ENCODE measurements at places on chromosomes 3 and 15.
A peak's percentile ranks its signal among the peaks of the same experiment; 100 is the strongest.

DNA sequence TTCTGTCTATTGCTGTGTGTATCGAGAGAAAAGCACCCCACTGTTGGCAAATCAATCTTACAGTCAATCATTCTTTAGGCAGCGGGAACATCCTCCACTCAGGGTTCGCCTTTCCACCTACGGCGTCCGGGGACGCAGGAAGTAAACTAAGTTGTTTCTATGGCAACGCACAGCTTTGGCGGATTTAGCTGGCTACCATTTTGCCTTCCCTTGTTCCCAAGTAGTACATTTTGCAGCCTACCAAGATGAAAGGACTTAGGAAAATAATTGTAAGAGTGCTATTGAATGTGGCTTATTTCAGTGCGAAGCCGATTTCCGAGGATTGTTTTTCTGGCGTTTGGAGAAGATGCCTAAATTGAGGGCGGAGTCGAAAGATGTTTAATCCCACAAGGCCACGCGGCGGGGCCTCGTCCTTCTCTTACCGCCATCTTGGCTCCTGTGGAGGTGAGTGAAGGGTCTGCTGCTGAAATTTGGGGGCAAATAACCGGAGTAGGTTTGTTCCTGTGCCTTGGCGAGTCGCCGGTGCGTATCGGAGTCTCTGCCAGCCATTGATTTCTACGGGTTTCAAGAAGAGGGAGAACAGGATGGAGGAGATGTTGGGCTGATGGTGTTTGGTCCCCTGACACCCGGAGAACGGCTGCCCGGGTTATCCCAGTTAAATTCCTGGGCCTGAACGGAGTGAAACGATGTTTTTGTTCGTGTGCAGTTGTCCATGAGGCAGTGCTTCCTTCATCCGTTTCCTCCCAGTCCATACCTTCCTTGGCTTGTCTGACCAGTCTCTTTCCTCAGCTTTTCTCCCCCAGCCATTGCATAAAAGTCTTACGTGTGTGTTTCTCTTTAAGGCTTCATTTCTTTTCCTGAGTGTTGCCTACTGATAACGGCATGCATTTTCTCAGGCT is at the start of gene RPL35A:
RPL35A (plus strand) TSS at position 413 of the 899 bp plus-strand sequence. CDS start 778 bp downstream, outside the sequence.
- DNase-seq: peak; percentile 94

- no peak for DNase-seq
These were observed 152.2 kb upstream of the MEIS2 start for GRCh38 chr15:37252530-37252929.

- no peak for DNase-seq
These were observed 13.9 kb downstream of the ROBO2 start for GRCh38 chr3:77053795-77054194.

DNA sequence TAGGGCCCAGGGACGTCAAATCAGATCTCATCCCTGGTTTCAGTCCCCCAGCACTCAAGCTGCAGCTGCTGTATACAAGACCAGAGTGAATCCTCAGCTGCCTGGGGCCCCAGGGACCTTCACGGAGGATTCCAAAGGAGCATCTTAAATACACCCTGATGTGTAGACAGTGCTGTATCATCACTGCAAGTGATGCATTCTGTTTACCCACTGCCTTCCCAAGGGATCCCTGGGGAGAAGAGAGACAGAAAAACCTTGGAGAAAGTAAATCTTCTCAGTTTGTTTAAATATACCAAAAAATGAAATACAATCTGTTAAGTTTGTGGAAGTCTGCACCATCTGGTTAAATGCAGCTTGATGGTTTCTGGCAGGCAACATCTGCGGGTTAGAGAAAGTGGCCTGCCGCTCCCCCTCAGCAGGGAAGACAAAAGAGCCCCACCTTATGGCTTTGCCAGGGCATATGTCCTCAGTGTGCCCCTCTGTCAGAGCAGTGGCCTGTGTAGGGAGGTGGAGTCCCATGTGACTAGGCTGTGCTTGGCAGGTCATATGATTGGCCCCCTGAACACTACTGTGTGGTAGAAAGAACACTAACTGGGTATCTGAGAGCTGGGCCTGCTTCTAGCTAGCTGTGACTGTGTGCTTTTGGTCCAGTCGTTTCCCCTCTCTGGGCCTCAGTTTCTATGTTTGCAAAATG is 222.2 kb upstream of the TRIM42 start:
- DNase-seq: no peak

DNA sequence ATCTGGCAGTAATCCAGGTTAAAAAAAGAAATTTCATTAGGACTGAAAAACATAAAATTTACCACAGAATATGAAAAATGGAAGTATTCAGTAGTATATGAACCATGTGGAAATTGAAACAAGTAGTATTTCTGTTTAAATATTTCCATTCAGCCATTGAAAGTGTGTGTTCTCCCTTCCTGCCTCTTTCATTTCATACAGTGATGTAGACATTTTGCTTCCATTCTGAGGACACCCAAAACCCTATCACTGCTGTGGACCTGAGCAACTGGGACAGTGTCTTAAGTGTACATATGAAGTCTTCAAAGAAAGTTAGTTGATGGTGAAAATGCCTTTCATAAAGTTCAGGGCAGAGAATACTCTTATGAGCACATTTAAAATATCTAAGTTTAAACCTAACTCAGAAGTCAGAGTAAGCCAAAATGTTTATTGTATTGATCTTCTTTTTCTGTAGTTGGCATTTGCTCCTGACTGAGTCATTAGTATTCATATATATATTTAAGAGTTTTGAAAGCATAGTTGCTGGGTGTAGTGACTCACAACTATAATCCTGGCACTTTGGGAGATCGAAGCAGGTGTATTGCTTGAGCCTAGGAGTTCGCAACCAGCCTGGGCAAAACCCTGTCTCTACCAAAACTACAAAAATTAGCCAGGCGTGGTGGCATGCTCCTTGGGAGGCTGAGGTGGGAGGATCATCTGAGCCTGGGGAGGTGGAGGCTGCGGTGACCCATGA is 198.8 kb downstream of the KLHL25 start:
- DNase-seq: no peak

DNA sequence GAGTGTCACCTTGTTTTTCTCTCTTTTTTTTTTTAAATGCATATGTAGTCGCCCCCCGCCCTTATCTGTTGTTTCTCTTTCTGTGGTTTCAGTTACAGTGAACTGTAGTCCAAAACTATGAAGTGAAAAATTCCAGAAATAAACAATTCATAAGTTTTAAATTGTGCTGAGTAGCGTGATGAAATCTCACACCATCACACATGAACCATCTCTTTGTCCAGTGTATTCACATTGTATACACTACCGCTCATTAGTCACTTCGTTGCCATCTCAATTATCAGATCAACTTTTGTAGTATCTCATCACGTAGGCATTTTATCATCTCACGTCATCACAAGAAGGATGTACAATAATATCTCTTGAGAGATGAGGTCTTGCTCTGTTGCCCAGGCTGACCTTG is 62.5 kb upstream of the MLF1 start:
- DNase-seq: peak; percentile 80

GRCh38 chr15:75209289-75209676 is 7.6 kb downstream of the C15orf39 start:
- no peak for DNase-seq

- no peak for DNase-seq
These were observed 10.4 kb downstream of the TMEM44 start for GRCh38 chr3:194622621-194623340.

GRCh38 chr3:30518181-30518864 is 88.1 kb upstream of the TGFBR2 start:
- no peak for DNase-seq

GRCh38 chr3:170419557-170420087 is 954 bp downstream of the CLDN11 start:
- DNase-seq: no peak

- no peak for DNase-seq
These were observed 14.5 kb upstream of the KBTBD12 start for GRCh38 chr3:127900536-127900935.

- DNase-seq: peak; percentile 15
These were observed 767 bp downstream of the AP3S2 start for GRCh38 chr15:89893027-89893426.

DNA sequence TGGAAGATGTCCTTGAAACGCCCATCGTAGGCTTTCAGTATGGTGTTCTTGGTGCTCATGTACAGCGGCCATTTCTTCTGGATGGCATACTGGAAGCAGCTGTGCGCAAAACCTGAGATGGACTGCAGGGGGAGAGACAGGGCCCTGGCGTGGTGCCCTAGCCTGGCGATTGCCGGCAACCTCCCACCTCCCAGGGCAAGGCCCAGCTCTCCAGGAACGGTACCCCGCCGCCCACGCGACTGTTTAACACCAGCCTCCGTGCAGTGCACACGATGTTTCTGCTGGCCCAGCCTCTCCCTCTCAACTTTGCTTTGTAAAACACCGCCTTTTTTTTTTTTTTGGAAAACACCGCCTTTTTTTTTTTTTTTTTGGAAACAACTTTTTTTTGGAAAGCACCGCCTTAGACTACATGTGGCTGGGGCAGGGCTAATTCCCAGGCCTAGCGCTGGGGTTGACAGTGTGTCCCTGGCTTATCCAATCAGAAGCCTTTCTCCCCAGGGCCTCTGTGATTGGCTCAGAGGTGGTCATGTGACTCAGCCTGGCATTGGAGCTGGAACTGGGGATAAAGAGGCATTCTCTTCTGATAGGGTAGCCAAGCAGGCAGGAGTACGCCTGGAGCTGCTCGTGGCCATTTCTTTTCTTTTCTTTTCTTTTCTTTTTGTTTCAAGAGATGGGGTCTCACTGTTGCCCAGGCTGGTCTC is 14.7 kb downstream of the IDH2 start:
- peak; percentile 50 for DNase-seq

DNA sequence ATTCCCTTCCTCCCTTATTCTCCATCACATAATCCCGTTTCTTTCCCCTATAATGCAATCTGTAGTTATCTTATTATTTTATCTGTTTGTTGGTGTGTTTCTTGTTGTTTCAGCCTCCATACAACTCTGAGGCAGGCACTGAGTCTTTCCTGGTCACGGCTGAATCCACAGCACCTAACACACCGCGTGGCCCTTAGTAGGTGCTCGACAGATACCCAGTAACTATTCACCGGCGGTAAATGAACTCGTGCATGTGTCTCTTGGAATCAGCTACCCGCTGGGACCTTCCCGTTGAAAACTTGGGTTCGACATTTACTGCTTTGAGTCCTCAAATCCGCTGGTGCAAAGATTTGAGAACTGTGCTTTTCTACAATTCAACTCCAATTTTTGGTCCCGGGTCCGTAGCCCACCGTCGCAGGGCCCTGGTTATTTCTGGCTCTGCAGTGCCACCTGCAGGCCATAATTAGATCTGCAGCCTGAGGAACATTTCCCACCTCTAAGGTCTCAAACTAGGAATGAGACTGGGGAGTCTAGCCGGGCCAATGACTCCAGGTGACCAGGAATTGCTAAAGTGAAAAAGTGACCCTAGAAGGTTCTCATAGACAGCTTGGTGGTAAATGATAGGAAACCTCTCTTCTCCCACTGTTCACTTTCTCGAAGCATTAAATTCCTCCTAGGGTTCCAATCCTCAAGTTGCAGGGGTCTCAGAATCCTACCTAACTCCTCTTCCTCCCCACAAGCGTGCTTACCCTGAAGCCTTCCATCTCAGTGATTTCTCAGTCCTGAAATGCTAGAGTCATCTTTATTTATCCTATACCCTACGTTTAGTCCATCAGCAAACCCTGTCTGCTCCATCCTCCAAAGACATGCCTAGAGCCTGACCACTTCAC is 40.0 kb upstream of the TRH start:
- DNase-seq: peak; percentile 36

DNA sequence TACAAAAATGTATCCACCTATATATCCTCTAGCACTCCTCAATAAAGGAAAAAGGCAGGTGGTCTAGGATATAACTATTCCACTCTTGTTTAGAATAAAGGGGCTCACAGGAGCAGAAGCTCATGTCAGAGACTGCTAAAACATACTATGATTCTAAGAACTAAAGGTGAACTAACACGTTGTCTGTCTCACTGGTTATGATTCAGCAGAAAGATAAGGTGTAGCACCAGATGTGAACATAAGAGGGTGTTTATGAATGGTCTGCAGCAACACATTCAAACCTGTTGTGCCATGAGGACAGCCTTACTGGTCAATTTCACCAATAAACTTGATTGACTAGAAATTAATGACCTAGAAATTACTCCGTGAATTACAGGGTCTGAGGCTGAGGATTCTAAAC is 4.6 kb downstream of the PEX11A start:
- DNase-seq: no peak

DNA sequence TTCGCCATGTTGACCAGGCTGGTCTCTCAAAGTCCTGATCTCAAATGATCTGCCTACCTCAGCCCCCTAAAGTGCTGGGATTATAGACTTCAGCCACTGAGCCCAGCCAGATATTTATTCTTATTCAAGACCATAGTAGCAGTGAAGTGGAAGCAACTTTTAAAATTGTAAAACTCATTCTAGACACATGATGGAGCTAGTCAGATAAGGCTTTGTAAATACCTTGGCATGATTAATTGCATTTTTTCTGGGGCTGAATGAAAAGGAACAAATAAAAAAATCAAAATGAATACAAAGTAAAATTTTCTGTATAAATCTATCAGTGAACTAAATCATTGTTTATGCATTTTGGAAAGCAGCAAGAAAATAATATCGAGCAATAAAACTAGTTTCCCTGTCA is 4.1 kb upstream of the MYO1E start:
- DNase-seq: peak; percentile 44

All from EH (cell line).